ENCODE measurements at places on chromosomes 6 and 20. TPM values are rescaled to one million over a fixed set of nuclear protein-coding genes. Genes with fewer than 3 reads are reported as not detected.

GRCh38 chr6:73476723-73477122 lies 15.2 kb downstream of the MTO1 start:
- no peaks in the 10 kb centered on the region for H3K27me3 ChIP-seq
- no peak overlapping the region for H3K4me3 ChIP-seq
- H3K4me1 ChIP-seq, result no peaks in the 10 kb centered on the region
- H3K36me3 ChIP-seq, result peaks cover 63% of the 10 kb centered on the region

DNA sequence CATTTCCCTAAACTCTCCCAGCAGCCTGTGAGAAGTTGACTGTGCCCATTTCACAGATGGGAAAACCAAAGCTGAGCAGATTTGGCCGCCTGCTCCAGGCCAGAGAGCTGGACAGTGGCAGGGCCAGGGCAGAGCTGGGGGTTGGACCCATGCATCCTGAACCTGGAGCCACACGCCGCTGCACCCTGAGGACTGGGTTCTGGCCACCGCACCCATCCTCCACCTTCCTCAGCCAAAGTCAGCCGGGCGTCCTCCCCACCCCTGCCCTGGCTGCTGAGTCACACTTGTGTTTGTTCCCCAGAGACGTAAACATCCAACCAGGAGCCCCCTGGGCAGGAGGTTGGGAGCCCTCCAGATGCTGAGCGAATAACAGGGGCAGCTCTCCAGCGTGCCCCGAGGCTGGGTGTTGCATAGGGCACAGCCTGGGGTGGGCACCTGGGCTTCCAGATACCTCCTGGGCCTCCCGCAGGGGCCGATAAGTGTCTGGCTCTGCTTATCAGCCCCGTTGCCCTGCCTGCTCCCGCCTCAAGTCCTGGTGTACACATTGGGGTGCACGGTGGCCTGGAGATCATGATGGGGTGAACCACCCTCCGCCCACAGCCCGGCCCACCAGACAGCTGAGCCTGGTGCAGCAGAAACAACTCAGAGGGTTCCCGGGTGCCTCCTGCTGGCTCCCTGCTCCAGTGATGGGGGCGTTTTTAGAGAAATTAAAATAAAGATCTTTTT lies 23.8 kb downstream of the RBM38 start:
- H3K27me3 ChIP-seq, result no peaks in the 10 kb centered on the region
- no peak overlapping the region for H3K4me3 ChIP-seq
- H3K36me3 ChIP-seq, result no peaks in the 10 kb centered on the region
- H3K4me1 ChIP-seq, result no peaks in the 10 kb centered on the region
- H3K27ac ChIP-seq, result no peak overlapping the region
- no peak for DNase-seq

GRCh38 chr6:25359191-25359861 lies 80.2 kb downstream of the CARMIL1 start:
- no peaks in the 10 kb centered on the region for H3K27me3 ChIP-seq
- H3K4me3 ChIP-seq, result no peak overlapping the region
- H3K36me3 ChIP-seq, result no peaks in the 10 kb centered on the region
- DNase-seq, result no peak

DNA sequence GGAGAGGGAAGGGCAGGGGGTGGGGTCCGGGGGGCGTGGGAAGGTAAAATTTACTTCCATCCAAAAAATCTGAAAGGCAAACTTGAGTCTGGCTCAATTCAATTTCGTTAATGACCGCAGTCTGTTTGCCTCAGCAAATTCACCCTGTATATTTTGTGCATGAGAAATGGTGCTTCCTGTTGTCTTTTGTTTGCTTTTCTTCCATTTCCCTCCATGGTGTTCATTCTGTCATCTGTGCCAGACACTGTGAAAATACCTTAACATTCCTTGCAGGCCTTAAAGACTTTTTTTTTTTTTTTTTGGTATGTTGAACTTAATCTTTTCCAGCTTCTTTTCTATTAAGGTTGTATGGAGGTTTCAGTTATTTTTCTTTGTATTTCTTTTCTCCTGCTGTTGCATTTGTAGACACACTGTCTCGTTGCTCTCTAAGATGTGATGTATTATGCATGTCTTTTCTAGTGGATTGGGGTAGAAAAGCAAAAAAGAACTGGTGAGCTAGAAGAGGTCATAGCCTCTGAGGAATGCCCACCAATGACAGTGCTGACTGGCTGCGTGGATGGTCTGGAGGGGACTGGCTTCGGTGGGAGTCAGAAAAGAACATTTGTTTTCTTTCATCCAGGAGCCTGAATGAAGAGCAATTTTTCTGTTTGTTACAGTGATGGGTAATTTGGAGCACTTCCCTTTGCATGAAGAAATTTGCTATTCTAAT lies 585.0 kb upstream of the MAP3K7 start:
- no peaks in the 10 kb centered on the region for H3K36me3 ChIP-seq
- H3K4me3 ChIP-seq, result no peak overlapping the region
- H3K27ac ChIP-seq, result no peak overlapping the region
- H3K4me1 ChIP-seq, result no peaks in the 10 kb centered on the region

TBXT gene
- total RNA-seq, result not detected

SLC26A8 gene
- total RNA-seq, result not detected
